ENCODE measurements at places on chromosomes 3 and 15.

DNA sequence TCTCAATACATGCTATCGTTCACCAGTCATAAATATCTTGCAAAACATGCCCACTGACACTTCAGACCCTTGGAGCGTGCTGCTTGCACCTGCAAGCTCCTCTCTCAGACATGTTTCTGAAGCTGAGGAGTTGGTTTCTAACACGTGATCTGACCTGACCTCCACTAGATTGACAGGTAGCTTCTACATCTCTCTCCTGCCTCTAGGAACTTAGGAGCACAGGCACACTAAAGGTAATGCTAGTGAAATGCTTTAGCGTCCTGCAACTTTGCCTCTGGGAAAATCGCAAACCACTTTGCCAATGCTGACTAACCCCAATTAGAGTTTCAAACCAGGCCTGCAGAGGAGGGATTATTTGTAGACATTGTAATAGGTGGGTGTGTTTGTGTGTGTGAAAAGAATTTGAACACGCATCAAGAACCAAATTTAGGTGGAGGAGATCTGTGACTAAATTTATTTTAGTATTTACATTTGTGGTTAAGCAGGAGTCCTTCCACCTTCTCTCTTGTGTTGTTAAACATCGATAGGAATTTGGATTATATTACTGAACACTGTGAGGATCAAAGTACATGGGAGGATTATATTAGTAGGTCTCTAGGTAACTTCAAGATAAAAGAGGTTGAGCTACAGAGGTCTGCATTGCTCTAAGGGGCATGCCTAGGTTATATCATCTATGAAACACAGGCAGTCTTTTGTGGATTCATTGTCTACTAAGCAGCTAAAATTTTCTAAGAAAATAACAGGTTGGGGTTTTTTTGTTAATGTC, 86.7 kb upstream of the ZBED2 start:
- DNase-seq = no peak

- no peak for DNase-seq
Observed at GRCh38 chr3:45775571-45776300, 20.6 kb downstream of the SLC6A20 start.

GRCh38 chr15:66839506-66840112, 137.6 kb downstream of the SMAD6 start:
- no peak for DNase-seq

DNA sequence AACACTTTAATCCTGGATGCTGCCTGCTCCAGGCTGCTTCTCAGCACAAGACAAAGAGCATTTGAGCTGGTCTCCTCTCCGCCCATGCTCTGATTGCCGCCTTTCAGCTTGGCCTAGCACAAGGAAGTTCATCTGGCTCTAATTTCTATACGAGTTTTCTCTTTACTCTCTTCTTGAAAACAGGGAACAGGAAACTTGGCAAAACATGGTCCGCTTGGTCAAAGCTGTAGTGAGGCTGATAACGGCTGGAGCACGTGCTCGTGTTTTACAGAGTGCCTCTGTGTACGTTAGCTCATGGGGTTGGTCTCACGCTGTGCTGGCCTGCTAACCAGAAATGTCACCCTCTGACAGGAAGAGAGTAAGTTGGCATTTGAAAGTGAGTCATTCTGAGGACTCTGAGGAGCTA, 19.2 kb downstream of the RARRES1 start:
- no peak for DNase-seq

DNA sequence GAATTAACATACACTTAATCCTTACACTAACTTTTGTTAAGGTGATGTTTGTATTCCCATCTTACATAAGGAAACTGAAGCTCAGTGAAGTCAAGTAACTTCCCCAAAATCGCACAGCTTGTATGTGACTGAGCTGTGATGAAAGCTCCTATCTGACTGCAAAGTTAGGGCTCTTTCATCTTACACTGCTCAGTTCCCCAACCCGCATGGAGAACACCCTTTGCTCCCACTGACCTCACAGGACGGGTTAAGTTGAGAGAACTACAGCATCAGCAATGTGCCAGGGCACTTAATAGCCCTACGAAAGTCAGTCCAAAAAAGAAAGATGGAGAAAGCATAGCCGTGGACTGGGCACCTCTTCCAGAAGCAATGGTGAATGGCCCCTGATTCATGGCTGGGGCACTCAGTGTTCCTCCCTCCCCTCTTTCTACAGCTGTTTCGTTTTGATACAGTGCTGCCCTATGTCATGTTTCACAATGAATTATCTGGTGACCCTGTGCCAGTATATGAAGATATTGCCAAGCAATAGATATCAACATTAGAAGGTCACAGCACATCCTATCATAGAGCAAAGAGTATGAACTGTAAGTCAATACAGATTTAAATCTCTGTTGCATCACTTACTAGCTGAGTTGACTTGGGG, 38.0 kb downstream of the CADPS start:
- no peak for DNase-seq

Data from posterior cingulate gyrus (tissue), 11 donors.